ENCODE measurements at places on chromosomes 3 and 15. TPM values are rescaled to one million over a fixed set of nuclear protein-coding genes. Genes with fewer than 3 reads are reported as not detected.

GRCh38 chr3:61172684-61173083, 78.6 kb downstream of the FHIT start:
- peak; percentile 4 for DNase-seq

DNA sequence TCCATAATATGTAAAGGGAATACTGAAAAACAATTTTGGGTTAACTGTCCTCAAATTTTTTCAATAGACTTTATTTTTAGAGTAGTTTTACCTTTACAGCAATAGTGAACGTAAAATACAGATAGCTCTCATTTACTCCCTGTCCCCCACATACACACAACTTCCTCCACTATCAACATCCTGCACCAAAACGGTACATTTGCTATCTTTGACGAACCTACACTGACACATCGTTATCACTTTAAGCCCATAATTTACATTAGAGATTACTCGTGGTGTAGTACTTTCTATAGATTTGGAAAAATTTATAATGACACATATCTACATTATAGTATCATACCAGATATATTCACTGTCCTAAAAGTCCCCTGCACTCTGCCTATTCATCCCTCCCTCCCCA, 16.9 kb upstream of the P2RY1 start:
- DNase-seq = no peak

DNA sequence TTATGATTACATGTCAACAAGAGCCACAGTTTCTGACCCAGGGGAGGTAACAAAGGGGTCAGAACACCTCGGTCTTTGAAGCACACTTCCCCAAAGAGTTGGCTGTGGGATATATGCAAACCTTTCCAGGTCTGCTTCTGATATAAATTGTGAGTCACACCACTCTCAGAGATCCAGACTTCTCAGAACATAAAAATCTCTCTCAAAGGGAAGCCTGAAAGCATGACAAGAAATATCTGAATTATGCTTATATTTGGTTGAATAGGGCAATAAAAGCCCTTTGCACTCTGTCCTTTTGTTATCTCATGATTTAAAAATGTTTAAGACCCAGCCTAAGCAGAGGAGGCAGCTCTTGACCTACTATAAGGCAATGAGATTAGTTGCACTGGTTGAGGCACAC, 56.8 kb downstream of the MYH15 start:
- no peak for DNase-seq

DNA sequence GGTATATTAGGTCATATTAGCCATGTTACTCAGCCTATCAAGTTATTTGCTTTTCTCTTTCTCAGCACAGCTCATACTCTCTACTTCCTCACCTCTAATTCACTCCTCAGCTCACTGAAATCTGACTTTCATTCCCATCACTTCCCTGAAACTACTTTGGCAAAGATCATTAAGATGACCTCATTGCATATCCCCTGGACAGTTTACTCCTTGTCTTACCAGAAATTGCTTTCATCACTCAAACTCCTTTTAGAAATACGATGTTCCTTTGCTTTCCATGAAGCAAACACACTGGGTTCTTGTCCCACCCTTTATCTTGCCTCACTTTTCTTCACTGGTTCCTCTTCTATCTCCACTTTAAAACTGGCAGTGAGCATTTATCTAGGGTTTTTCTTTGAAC, 354.4 kb downstream of the TUSC7 start:
- no peak for DNase-seq

- DNase-seq = no peak
Observed at GRCh38 chr15:47796830-47797229, 79.5 kb downstream of the SEMA6D start.

GRCh38 chr3:41050144-41050543, 149.2 kb upstream of the CTNNB1 start:
- no peak for DNase-seq

Gene ASB14
- total RNA-seq = not detected

- DNase-seq = no peak
Observed at GRCh38 chr15:25060996-25061620, 106.3 kb downstream of the SNRPN start.

- DNase-seq = no peak
Observed at GRCh38 chr3:194178669-194179068, 42.7 kb downstream of the HES1 start.

- no peak for DNase-seq
Observed at GRCh38 chr15:71545923-71546322, 264.4 kb upstream of the NR2E3 start.

- DNase-seq = no peak
Observed at GRCh38 chr3:17023006-17023664, 138.4 kb downstream of the PLCL2 start.

- DNase-seq = no peak
Observed at GRCh38 chr3:178618197-178618596, 82.0 kb downstream of the KCNMB2 start.

DNA sequence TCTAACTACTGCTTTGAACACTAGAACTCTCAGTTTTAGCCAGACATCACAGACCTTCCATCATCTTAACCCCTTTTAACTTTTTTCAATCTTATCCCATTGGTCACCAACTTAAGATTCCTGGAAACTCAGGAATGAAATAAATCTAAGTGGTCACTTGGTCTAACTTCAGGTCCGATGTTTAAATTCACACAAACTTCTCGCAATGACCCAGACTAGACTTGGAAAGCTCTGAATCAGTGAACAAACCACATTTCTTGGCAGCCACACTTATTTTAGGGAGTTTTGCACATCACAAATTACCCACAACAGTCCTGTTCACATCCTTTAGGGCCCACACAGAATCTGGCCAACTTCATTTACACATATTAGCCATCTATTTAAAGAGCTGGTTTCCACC, 118.9 kb downstream of the MAGI1 start:
- no peak for DNase-seq

GRCh38 chr3:6785726-6786125, 75.2 kb upstream of the GRM7 start:
- no peak for DNase-seq

Gene RPS17
- 4,693 TPM for total RNA-seq

- no peak for DNase-seq
Observed at GRCh38 chr3:14353502-14353901, 48.9 kb upstream of the SLC6A6 start.

DNA sequence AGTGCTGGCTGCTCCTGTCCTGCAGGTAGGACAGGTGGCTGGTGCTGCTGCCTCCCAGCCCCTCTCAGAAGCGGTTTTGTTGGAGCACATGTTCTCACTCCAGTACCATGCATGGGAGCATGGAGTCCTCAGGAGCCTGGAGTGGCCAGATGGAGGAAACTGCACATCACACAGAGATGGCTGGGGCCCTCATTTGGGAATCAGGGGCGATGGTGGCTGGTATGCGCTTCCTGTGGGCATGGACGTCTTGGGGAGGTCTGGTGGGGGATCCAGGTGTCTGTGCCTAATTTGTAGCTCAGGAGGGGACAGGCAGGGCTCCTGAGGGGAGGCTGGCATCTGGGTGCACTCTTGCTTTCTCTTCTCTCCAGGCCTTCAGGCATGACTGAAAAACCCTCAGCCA, 168.2 kb downstream of the KLF13 start:
- no peak for DNase-seq

DNA sequence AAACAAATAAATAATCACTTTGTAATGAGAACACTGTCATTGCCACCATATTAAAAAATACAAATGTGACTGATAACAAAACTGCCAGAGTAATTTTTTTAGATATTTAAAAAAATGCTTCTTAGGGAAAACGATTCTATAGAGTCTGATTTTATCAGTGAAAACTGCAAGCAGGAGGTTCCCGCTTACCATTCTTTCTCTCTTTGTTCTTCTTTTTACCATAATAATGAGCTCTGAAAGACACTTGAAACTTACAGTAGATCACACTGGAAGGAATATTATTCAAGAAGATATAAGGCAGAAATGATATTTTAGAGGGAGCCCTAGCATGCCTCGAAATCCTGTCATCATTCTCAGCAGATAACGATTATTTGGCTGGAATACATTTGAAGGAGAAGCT, 701.3 kb downstream of the ROBO1 start:
- no peak for DNase-seq

DNA sequence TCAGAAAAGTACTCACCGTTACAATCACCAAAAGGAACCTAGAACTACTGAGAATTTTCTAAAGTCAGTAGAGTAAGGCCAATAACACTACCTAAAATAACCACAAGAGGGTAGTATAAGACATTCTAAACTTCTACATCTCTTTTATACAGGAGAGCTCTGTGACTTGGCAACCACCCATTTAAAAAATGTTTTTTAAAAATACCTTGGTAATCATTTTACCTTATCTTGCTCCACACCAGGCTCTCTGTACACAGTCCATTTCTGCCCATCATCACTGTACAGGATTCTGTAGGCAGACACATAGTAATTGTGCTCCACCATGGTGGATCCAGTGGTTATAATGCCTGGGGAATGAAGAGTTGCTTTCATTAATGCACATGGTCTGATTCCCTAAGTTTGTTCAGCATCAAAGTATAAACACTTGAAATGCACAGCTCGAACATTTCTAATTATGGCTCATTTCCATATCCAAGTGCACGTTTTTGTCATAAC, 54.5 kb downstream of the ST3GAL6 start:
- peak; percentile 77 for DNase-seq

DNA sequence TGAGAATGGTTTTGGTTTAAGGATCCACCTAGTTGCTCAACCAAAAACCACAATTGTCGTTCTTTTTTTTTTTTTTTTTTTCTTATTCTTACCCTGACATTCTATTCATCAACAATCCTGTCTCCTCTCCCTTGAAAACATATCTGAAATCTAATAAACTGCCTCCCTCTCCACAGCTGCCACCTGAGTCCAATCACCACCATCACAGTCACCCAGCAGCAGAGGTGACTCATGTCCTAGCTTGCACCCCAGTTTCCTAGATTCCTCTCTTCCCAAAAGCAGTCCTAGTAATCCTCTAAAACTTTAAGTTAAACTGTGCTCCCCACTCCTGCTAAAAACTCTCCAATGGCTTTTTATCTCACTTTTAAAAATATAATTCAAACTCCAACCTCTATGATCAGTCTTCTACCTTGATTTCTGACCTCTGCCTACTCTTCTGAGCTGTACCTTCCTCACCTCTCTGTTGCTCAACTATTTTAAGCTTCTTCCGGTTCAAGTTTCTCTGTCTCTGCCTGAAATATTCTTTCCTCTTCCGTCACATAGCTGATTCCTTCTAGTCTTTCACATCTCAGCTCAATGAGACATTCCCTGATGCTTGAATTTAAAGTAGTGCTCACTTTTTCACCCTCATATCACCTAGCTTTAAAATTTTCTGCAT, 33.7 kb upstream of the RBMS3 start:
- DNase-seq = no peak

Gene RYR3
- total RNA-seq = 0.08 TPM

Gene SNRK
- total RNA-seq = 19.7 TPM
